ENCODE measurements at places on chromosomes 2 and 18.

- DNase-seq: peak; percentile 63
Measured at GRCh38 chr2:205763708-205764211, 81.5 kb downstream of the NRP2 start.

GRCh38 chr2:50732796-50733195 is 299.1 kb downstream of the NRXN1 start:
- DNase-seq: no peak

- no peak for DNase-seq
Measured at GRCh38 chr2:42842466-42842865, 50.1 kb upstream of the HAAO start.

DNA sequence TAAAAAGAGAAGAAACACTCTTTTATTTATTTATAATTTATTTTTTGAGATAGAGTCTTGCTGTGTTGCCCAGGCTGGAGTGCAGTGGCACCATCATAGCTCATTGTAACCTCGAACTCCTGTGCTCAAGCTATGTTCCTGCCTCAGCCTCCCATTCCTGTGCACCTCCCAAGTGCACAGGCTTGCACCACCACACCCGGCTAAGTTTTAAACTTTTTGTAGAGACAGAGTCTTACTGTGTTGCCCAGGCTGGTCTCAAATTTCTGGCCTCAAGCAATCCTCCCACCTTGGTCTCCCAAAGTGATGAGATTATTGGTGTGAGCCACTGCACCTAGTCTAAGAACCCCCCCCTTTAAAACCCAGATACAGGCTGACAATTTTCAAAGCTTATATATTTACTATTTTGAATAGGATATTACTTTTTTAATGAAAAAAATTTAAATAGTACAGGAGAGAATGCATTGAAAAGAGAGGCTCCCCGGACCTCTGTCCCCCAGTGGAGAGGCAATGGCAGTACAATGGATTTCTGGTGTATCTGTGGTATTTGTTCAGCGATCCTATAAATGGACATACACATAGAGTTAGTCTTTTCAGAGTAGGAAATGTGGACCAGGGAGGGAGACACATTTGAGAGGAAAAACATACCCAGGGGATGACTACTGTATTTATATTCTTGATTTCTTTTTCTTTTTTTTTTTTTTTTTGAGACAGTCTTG is 48.1 kb upstream of the CNOT11 start:
- no peak for DNase-seq

- DNase-seq: no peak
Measured at GRCh38 chr2:238176613-238177012, 17.8 kb downstream of the ERFE start.

GRCh38 chr2:14137643-14138042 is 494.9 kb upstream of the LRATD1 start:
- no peak for DNase-seq

DNA sequence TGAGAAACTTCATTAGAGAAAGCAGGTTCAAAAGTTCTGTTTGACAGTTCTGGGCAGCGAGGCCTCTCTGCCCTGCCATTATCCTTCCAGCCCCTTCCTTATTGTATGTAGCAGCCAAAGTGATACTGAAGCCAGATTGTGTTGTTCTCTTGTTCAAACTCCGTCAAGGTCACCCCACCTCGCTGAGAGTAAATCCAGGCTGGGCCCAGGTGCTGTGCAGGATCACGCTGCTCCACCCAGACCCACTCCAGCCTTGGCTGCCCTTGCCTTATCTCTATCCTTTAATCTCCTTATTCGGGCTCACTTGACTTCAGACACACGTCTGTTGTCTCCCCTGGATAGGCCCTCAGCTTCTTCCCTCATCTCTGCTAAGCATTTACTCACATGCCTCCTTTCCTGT is 196.1 kb downstream of the CPS1 start:
- no peak for DNase-seq

DNA sequence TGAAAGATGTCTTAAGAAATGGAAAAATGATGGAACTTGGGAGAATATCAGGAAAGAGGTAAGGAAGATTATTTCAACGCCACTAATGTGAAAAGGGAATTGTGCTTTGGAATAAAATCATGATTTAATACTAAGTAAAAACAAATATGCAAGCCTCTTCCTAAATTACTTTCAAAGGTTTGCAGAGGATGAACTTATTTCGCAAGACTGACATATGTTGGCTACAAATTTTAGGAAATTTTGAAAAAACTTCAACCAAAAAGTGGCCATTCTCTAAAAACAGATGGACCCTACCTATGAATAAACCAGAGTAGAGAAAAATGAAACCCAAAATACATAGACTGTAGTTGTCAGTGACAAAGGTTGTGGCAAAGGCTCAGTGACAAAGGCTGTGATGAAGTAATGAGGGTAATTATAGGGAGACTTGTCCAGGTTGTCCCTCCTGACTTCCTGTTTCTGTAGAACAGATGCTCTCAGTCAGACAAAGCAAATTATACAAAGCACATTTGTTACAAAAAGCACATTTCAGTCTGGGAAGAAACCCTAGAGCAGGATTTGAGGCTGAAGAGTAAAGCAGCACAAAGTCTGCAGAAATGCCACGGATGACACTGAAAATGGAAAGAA is 39.5 kb downstream of the SFT2D3 start:
- DNase-seq: no peak

- DNase-seq: no peak
Measured at GRCh38 chr18:37535968-37536367, 29.6 kb downstream of the CELF4 start.

DNA sequence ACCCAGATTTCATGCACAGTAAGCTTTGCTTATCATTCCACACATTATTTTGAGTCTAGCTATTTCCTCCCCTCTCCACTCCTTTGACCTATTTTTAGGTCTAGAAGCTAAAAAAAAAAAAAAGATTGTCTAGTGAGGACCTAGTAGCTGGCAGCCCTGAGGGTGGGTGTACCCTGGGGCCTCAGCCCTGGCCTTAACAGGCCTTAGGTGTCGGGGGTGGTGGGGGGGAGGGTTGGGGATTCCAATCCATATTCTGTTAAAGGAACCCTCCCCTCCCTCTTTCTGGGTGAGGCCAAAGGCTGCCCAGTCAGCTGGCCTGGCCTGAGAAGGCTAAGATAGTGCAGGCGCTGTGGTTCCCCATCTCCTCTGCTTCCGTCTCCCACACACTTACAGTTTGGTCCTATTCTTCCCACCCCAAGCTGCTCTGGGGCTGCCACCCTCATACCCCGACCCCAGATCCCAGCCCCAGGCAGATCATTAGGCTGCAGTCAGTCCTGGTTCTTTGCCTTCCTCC is 65.5 kb upstream of the HK2 start:
- no peak for DNase-seq

- no peak for DNase-seq
Measured at GRCh38 chr2:86249579-86250391, 50.5 kb downstream of the MRPL35 start.

GRCh38 chr18:27004056-27004829 is 138.7 kb upstream of the AQP4 start:
- no peak for DNase-seq

DNA sequence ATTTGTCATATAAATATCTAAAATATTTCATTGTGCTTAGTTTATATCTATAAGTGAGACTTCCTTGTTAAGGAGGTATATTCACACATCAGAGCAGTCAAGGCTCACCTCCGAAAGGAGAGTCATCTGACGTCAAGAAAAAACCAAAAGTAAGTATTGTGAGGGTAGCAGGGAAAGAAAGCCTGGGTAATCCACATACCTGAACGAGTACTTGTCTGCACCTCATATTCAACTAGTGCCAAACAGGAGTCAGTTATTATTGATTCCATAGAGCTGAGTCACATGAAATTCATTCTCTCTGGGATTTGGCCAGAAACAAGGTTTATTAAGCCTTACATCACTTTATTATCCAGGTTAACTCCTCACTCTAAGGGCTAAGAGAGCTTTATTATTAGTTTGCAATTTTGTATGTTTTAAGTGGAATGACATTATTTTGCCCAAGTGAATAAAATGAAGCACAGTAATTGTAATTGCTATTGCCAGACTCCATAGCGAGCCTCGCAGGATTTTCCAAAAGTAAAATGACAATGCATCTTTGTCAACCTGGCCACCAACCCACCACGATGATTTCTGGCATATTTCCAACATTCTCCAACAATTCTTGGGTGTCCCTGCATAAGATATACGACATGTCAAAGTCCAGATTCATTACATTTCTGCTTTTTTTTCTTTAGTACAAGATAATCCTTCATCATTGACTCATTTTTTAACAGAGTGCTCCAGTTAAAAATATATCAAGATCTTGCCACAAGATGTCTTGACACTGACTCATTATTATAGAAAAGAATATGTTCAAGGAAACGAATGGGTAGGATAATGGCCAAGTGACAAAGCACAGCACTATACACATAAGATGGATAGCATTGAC is 1210.4 kb upstream of the ACVR2A start:
- no peak for DNase-seq

DNA sequence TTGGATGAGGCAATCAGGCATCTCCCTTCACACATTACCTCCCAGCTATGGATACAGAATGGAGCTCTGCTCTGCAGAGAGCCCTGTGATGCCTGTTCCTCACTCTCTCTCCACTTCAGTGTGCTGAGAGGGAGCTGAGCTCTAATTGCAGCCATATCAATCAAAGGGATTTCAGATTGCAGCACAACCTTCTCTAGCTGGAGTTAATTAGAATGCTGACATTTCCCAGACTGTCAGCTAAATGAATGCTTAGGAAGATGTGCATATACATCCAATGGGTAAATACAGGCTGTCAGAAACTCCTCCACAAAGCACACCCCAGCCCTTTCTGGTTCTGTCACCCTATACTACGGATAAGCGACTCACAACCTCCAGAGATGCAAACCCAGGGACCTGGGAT is 402.6 kb downstream of the EIPR1 start:
- no peak for DNase-seq

GRCh38 chr2:189425676-189426075 is 15.6 kb upstream of the WDR75 start:
- DNase-seq: no peak

GRCh38 chr18:43422518-43422917 is 145.2 kb upstream of the SYT4 start:
- DNase-seq: no peak

GRCh38 chr2:238929242-238930081 is 81.6 kb downstream of the TWIST2 start:
- DNase-seq: peak; percentile 57

All from right kidney (tissue), 9 donors.